ENCODE measurements at places on chromosomes 1 and 21.
A peak's percentile ranks its signal among the peaks of the same experiment; 100 is the strongest.

GRCh38 chr1:218591966-218592365, 246.8 kb downstream of the TGFB2 start:
- no peak for DNase-seq

DNA sequence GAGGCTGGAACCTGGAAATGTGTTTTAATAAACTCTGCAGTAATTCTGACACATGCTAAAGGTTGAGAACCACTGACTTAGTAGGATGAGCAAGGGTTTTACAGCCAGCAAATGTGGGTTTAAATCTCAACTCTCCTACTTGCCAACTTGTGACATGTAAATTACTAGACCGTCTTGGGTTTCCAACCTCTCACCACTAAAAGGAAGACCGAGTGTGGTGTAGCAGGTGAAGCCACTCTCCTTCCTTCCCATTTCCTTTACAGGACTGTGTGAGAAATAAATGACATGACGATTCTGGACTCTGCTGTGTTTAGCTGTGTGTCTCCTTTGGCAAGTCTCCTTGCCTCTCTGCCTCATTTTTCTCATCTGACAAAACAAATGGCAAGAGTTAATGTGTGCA, 49.5 kb upstream of the DNAJC6 start:
- no peak for DNase-seq

- DNase-seq = no peak
Observed at GRCh38 chr1:164595212-164595611, 36.2 kb downstream of the PBX1 start.

GRCh38 chr1:8818325-8818775, 910 bp upstream of the RERE start:
- DNase-seq = peak; percentile 66

- DNase-seq = no peak
Observed at GRCh38 chr1:36253161-36253862, 29.1 kb downstream of the THRAP3 start.

GRCh38 chr1:224629965-224630364, 13.8 kb downstream of the CNIH3 start:
- no peak for DNase-seq

DNA sequence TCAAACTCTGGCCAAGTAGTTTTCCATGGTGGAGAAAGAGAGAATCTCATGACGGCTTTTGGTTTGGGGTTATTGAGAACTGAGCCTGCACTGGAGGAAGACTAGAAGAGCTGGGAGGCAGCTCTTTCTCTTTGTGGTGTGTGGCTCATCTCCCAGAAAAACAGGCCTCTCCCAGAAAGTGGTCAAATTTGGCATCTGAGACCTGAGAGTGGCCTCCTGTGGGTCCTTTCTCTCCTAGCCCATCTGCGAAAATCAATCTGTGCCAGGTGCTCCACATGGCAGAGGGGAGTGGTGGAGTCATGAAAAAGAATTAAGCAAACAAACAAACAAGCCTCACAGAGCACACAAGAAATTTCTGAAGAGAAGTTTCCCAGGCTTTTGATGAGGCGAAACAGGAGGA, 305.0 kb downstream of the ST6GALNAC3 start:
- DNase-seq = no peak

GRCh38 chr1:89844860-89845259, 24.0 kb downstream of the LRRC8D start:
- DNase-seq = no peak

DNA sequence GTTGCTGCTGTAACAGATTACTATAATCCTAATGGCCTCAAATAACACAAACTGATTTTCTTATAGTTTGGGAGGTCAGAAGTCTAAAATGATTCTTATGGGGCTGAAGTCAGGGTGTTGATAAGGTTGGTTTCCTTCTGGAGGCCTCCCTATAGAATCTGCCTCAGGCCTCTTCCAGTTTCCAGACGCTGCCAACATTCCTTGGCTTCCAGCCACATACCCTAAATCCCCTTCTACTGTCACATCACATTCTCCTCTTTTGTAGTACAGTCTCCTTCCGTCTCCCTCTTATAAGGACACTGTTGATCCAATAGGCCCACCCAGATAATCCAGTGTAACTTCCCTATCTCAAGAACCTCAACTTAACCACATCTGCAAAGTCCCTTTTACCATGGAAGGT, 145.3 kb upstream of the NCAM2 start:
- no peak for DNase-seq

DNA sequence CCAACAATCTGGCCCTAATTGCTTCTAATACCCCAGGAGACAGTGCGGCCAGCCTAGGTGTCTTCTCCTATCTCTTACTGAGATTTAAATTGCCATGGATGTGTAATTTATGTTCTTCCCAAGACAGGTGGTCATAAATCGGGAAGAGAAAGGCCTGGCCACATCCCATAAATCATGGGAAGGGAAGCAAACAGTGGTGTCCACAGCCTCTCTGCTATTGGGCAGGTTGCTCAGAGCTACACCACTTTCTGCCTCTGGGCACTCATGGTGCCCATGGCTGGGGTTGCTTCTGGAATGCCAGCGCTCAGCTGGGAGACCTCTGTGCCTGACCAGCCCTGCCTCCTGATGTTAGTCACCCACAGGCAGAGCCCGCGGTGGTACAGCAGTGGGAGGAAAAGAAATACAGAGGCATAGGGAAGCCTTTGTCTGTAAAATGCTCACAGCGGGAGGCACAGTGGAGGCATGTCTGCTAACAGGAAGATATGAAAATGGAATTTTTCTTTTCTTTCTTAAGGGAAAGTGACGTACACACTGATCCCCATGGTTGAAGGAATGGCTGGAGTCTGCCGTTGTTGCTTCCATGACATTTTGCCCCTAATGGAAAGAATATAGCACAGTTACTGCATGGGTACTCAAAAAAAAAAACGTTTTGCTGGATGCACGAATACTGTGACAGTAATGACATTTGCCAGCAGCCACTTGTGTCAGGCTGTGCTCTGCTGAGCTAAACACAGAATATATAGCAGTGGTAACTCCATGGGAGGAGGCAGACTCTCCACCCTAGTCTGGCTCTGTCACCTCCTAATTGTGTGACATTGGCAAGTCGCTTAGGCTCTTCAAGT, 21.9 kb downstream of the MTARC1 start:
- no peak for DNase-seq

GRCh38 chr21:24302400-24302799, 1304.9 kb downstream of the MRPL39 start:
- DNase-seq = no peak

DNA sequence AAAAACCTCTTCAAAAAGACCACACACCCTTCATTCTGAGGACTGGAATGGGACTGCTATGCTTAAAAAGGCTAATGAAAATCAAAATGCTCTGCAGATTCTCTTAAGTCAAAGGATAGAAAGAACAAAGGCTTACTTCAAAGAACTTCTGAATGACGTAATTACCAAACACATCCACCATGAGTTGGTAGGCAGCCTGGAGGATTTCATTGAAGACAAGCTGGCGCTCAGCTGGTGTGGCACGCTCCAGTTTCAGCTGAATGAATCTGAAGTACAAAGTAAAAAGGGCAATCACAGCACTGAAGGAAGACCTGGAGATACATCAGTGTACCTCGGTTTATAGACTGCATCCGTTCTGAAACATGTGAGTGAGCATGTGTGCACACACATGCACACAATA, 43.5 kb upstream of the SDC3 start:
- no peak for DNase-seq

GRCh38 chr1:7493711-7494454, 277.2 kb upstream of the VAMP3 start:
- no peak for DNase-seq

DNA sequence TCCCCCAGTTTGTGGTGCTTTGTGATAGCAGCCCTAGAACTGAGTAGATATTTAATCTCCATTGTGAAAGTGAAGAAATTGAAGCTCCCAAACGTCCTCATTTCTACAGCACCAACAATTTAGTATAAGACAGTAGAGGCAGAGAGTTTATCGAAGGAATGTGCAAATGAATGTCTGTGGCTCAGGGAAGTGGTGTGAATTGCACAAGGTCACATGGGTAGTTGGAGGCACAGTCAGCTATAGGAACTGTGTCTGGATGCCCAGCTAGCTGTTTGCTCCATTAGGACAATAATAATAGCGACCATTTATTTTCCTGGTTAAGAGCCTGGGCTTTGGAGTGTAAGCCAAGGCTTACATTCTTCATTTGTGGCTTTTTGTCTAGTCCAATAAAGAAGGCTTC, 144.4 kb upstream of the USP24 start:
- no peak for DNase-seq

DNA sequence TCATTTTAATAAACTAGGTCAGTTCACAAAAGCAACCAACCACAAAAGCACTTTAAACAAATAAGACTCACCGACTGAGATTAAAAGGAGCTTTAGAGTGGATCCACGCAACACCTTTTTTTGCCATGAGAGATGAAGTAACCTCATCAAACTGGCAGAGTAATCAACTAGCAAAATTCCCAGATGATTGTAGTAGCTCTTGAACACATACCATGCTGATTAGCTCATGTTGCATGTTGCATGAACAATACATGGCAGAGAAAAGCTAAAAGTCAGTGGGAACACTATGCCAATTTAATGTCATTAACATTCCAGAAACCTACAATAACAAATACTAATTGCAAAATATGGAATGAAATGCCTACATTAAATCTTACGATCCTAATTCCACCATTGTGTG, 4.1 kb downstream of the WARS2 start:
- no peak for DNase-seq

- DNase-seq = no peak
Observed at GRCh38 chr1:44905276-44905675, 62.2 kb upstream of the PTCH2 start.

GRCh38 chr21:29189353-29189752, 58.9 kb downstream of the MAP3K7CL start:
- DNase-seq = no peak

- peak; percentile 67 for DNase-seq
Observed at GRCh38 chr1:1435106-1435903, at the start of gene VWA1. Gene VWA1, plus strand, starts transcription at chr1:1435690. Its CDS starts 59 bp downstream, at chr1:1435749.

- no peak for DNase-seq
Observed at GRCh38 chr1:65758128-65758527, 34.6 kb upstream of the PDE4B start.

DNA sequence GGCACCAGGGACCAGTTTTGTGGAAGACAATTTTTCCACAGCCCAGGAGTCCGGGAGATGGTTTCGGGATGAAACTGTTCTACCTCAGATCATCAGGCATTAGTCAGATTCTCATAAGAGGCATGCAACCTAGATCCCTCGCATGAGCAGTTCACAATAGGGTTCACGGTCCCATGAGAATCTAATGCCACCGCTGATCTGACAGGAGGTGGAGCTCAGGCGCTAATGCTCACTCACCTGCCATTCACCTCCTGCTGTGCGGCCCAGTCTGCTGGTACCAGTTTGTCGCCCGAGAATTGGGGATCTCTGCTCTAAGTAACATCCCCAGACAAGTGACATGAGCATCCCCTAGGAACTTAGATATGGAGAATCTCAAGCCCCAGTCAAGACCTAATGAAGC, 180.7 kb downstream of the COQ8A start:
- no peak for DNase-seq

GRCh38 chr1:30414086-30414850, 309.1 kb downstream of the MATN1 start:
- no peak for DNase-seq

DNA sequence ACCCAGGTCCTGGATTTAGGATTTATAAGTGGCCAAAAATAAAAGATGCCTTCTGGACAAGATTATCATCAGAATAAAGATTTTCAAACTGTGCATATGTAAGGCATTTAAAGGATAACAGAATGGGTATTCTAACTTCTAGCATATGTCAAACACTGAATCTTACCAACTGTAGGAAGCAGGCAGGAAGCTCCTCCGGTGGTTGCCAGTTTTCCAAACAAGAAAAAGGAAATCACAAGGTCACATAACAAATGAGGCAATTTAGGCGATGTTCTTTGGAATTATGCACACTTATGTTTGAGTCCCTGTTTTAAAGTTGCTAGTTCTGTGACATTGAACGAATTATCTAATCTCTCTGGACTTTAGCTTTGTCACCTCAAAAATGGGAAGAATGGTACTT, 48.9 kb downstream of the ATP6V1G3 start:
- no peak for DNase-seq

DNA sequence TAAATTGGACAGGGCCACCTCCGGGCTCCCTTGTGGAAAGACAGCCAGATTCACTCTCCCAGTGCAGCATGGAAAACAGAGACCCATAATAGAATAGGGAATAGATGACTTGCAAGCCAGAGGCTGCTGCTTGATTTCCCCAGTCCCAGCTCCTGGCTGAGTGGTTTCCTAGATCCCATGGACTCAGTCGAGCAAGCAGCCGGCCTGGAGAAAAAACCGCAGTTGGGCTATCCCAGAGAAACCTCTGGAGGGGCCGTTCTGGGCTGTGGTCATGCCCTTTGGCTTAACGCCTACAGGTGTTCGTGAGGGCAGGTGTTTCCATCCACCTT, 61.7 kb downstream of the ELK4 start:
- DNase-seq = no peak
